Memory B cell (primary cell): ENCODE measurements at places on chromosomes 13 and 19.
A peak's percentile ranks its signal among the peaks of the same experiment; 100 is the strongest.

GRCh38 chr13:44234566-44234965, 139.1 kb upstream of the SERP2 start:
- DNase-seq, result no peak

DNA sequence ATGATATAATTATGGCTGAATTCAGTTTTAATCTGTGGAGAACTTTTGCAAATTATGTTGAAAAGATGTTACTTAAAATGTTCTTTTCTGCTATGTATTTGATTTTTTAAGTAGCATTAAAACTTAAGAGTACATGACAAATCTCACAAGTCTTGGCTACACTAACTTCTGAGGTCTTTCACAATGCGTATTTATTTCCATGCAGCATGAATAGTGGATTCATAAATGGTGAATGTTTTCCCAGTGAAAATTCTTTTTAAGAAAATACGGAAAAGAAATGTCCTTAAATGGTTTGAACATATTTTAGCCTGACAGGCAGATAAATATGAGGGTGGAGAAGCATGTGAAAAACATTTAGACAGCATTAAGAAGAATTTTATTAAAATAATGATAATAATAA, 30.2 kb downstream of the GARRE1 start:
- DNase-seq, result no peak

DNA sequence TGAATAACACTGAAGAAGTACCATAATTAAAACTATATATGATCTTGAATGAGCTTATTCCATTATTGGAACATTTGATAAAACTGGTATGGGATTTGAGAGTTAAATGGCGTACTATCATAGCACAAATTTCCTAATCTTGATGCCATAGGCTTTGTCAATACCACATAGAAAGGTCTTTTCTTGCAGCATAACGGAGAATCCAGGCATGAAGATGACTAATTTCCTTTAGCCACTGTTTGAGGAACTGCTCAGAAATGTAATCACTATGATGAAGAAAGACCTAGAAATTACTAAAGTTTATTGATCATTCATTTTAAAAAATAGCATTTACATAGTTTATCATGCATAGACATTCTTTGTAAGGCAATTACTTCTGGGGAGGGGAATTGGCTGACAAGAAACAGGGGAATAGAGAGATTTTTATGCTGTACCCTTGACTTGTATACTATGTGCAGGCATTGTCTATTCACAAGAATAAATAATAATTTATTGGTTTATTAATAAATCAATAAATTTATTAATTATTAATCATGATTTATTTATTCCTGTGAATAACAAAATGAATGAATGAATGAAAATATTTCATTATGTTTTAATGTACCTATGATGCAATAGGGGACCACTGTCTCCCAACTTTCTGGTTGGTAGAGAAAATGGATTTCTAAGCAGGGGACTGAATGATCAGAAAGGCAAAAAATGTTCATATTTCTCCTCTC, 2676.6 kb downstream of the PCDH9 start:
- no peak for DNase-seq

- DNase-seq, result no peak
Observed at GRCh38 chr19:18604820-18605159, 1.8 kb downstream of the CRLF1 start.

GRCh38 chr13:30026093-30026492, 175.7 kb upstream of the UBL3 start:
- DNase-seq, result no peak

DNA sequence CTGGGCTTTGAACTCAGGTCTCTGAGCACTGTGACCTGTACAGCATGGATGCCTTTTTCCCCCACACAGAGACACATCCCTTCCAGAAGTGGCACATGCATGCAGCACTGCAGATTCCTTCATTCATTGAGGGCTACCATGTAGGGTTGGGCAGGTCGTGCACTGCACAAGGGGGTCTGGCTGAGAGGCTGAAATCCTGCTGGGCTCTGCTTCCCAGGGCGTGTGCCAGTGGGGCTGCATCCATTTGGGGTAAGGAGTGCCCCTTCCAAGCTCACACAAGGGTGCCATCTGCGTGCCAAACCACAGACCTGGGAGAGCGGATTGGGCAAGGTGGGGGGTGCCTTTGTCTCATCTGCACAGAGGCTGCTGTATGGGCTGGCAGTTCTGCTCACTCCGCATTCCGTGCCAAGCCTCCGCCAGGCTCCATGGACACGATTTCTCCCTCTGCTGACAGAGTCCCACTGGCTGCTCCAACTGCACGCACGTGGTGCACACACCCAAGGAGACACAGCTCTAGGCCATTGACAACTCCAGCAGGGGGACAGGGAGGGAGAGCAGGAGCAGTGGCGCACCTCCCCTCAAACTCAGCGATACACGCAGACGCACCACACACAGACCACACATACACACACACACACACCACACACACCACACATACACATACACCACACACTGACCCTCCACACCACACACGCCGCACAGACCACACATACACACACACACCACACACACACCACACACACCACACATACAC, 4.5 kb upstream of the SHISA7 start:
- DNase-seq, result no peak

GRCh38 chr13:50668691-50669271, 174.7 kb downstream of the DLEU7 start:
- DNase-seq, result no peak

DNA sequence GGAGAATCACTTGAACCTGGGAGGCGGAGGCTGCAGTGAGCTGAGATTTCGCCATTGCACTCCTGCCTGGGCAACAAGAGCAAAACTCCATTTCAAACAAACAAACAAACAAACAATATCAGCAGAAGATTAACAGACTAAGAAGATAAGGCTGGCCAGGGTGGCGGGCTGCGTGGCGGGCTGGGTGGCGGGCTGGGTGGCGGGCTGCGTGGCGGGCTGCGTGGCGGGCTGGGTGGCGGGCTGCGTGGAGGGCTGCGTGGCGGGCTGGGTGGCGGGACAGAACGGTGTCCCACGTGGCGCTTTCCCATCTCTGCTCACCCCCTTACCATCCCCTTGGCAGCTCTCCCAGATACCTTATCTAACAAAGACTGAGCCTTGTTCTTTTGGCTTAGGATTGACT, 196.2 kb downstream of the COL4A1 start:
- no peak for DNase-seq

GRCh38 chr19:45442408-45442777, 18.7 kb upstream of the ERCC1 start:
- DNase-seq, result no peak

GRCh38 chr19:18990128-18990708, 43.1 kb downstream of the SUGP2 start:
- DNase-seq, result no peak

DNA sequence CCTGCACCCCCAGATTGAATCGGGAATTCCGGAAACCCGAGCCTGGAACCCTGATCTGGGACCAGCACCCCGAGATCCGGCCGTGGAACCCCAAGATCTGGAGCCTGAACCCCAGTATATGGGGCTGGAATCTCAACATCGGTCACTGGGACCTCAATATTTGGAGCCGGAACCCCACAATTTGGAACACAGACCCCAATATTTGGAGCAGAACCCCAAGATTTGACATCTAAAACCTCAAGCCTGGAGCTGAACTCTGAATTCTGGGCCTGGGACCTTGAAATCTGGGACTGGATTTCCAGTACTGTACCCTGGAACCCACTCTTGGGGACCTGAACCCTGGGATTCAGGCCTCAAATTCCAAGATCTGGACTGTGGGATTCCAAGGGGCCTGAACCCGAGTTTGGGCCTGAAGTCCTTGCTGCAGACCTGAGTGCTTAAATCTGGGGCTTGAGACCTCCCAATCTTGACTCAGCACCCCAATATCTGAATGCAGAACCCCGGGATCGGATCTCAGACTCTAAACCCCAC, 629 bp downstream of the LRFN3 start:
- no peak for DNase-seq

- DNase-seq, result no peak
Observed at GRCh38 chr19:39738814-39739213, 985 bp upstream of the CLC start.

GRCh38 chr19:56350416-56351045, 35.9 kb upstream of the ZSCAN5A start:
- DNase-seq, result peak; percentile 51

DNA sequence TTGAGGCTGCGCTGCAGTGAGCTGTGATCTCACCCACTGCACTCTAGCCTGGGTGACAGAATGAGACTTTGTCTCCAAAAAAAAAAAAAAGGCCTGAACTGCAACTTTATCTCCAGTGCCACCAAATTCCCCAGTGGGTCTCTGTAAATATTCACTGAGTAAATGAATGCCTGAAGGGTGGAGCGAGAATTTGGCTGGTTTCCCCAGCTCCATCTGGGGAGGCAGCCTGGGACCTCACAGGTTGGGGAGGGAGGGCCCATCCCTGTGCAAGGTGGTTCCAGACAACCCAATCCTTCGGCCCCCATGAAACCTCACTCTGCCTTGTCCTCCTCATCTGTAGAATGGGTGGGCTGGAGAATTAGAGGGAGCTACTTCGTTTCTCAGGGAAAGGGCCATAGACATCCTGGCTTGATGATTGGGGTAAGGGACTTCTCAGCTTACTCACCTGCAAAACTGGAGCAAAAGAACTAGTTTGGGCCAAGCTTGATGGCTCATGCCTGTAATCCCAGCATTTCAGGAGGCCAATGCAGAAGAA, 4.2 kb upstream of the PKN1 start:
- DNase-seq, result no peak

DNA sequence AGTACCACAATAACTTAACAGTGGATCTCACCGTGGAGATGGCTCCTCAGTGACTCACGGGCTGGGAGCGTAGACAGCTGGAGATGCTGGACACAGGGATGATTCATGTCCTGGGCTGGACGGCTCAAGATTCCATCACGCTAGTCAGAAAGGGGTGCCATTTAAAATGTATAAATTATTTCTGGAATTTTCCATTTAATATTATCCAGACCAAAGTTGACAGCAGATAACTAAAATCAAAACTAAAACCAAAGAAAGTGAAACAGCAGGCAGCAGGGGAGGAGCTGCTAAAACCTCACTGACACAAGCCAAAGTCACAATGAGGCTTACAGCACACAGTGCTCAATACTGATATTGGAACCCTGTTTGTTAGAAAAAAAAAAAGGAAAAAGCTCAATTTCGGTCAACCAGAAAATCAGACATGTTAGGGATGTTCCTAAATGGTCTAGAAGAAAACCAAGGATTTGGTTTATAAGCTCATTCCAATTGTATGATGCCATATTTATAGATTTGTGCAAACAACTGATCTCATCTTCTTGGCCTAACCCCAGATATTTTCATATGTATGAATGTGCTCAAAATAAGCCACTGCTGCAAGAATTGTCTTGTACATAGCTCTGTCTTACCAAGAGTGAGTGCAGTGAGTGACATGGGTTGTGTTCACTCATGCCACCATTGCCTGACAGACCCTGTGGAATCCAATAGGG, 111.8 kb downstream of the SACS start:
- no peak for DNase-seq

DNA sequence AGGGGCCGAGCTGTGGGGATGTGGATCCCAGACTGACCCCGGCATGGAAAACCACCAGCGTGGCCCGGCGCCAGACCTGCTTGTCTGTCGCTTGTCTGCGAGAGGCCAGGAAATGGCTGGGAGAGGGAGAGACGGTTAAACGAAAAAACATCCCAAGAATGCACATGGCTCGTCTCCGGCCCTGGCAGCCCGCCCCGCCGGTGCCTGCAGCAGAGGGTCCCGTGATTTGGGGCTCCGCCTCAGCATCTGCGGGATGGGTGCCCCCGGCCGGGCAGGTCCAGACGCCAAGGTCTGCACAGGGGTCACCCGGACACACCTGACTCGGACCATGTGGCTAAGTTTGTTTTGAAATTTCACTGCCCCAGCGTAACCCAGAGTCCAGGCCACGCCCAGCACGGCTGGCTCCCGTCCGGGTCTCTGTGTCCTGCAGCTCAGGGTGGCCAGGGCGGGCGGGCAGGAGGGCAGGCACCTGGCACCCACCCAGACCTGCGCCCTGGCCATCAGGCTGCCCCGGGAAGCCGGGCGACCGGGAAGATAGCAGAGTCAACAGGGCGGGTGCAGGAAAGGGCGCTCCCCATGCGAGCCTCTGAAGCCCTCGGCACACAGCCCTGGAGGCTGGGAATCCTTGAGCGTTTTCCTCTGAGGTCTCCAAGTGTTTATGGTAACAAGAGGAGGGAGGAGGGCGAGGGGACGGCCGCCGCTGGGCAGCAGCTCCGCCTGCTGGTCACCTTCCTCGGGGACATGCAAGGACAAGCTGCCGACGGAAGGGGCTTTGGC, 103.2 kb downstream of the GADD45B start:
- no peak for DNase-seq

DNA sequence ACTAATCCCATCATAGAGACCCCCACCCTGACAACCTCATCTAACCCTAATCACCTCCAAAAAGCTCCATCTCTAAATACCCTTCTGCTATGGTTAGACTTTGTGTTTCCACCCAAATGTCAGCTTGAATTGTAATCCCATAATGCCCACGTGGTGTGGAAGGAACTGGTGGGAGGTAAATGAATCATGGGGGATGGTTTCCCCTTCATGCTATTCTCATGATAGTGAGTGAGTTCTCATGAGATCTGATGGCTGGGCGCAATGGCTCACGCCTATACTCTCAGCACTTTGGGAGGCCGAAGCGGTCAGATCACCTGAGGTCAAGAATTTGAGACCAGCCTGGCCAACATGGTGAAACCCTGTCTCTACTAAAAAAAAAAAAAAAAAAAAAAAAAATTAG, 2.6 kb downstream of the VMAC start:
- no peak for DNase-seq

DNA sequence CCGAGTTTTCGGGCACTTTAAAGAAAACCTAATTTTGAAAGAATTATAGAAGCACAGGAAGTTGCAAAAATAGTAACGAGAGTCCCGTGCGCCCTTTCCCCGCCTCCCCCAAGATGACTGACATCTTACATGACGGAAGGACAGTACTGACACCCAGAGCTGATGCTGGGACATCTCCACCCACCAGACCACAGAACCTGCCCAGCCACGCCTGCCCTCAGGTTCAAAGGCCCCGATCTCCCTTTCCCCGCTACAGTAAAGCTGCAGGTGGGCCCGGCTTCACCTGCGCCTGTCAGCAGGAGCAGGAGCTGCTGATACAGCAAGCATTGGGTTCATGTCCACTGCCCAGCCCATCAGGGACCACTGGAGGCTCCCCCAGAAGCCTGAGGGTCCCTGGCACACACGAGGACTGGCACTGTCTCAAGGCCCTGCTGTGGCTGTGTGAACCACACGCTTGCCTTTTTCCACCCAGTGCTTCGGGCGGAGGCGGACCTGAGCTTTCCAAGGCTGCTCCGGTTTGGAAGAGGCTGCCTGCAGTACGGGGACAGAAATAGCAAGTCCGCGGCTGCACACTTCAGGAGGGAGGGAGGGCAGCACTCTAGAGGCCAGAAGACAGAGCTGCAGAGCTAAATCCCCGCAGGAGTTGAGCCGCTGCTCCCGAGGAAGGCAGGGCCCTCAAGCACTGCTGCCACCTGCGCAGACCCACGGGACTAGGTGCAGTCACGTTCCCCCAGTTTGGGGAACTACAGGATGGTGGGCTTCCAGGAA, 8.7 kb downstream of the MAP2K2 start:
- peak; percentile 35 for DNase-seq

DNA sequence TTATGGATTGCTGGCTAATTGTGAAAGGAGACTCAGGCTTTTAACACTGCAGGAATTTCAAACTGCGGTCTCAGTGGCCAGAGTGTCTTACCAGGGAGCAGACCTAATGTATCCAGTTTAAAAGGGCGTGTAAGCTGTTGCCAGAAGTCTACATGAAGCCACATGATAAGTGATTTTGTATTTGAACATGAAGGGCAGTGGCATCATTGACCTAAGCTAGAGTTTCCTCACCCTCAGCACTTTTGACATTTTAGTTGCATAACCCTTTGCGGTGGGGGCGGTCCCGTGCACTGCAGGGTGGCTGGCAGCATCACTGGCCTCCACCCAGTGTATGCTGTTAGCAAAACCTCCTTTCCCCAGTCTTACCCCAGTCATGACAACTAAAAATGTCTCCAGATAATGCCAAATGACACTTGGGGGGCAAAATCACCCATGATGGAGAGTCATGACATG, 23.7 kb upstream of the GPR18 start:
- DNase-seq, result peak; percentile 57
